ENCODE measurements at places on chromosomes 5 and 9. TPM values are rescaled to one million over a fixed set of nuclear protein-coding genes. Genes with fewer than 3 reads are reported as not detected.

The SETD9 gene
- 7.2 TPM for total RNA-seq

The C9orf50 gene
- not detected for total RNA-seq

The SPINK4 gene
- not detected for total RNA-seq

DNA sequence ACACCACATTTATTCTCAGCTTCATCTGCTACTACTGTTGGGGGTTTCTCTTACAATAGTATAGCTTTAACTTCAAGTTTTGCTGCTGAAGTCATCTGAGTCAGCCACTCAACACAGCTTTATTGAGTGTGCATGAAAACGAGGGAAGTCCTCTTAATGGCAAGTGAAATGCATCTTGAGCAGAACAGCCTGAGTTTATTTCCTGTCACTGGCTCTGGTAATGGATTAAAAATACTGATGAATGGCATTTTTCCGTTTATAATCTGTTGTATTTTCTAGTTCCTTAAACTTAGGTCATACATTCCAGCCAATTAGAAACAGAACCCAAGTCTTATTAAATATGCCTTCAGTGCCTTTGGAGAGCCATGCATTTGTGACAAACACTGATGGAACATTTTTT lies 238.6 kb downstream of the SLF1 start:
- DNase-seq: no peak
- H3K27me3 ChIP-seq: no peaks in the 10 kb centered on the region
- no peak overlapping the region for H3K4me3 ChIP-seq
- no peaks in the 10 kb centered on the region for H3K4me1 ChIP-seq

- no peaks in the 10 kb centered on the region for H3K36me3 ChIP-seq
- H3K4me1 ChIP-seq: no peaks in the 10 kb centered on the region
- no peak overlapping the region for H3K4me3 ChIP-seq
- no peaks in the 10 kb centered on the region for H3K27me3 ChIP-seq
- DNase-seq: no peak
Observed at GRCh38 chr9:26725573-26725972, 167.0 kb downstream of the CAAP1 start.

DNA sequence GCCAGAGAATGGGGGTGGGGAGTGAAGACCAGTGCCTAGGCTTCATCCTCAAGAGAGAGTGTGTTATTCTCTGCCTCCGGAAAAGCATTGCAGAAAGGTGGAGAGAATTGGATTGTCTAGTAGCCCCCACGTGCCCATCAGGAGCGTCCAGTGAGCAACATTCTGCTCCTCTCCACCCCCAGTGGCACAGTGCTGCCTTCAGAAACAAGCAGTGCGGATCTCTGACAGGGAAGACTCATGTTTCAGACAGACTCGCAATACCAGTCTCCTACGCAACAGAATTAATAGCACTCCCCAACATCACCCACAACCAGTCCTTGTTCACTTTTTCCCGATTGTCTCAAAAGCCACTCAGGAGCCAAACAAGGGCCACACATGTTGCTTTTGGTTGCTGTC lies 14.9 kb upstream of the CEL start:
- no peaks in the 10 kb centered on the region for H3K4me1 ChIP-seq
- no peaks in the 10 kb centered on the region for H3K27me3 ChIP-seq
- no peak overlapping the region for H3K4me3 ChIP-seq
- no peak overlapping the region for H3K27ac ChIP-seq
- H3K36me3 ChIP-seq: no peaks in the 10 kb centered on the region

GRCh38 chr9:74107692-74108091 lies 389.4 kb upstream of the RORB start:
- no peaks in the 10 kb centered on the region for H3K4me1 ChIP-seq
- H3K27ac ChIP-seq: no peak overlapping the region
- H3K36me3 ChIP-seq: no peaks in the 10 kb centered on the region
- no peak for DNase-seq
- H3K4me3 ChIP-seq: no peak overlapping the region

DNA sequence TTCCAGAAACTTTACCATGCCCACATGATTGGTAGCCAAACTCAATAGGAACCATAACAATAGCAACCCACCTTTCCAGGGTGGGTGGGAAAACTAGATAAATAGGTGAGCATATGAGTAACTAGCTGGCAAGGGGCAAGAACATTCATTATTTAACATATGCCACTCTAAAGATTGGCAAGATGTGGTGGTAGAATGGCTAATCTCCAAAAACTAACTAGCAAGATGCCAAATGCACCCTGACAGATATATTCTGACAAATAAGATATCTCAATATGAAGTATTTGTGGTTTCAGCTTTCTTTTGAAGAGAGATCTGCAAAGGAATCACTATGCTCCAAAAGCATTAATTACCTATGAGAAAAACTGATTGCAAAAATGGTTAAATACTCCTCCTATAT lies 895.6 kb downstream of the TLE1 start:
- no peaks in the 10 kb centered on the region for H3K36me3 ChIP-seq
- no peaks in the 10 kb centered on the region for H3K4me1 ChIP-seq
- H3K4me3 ChIP-seq: no peak overlapping the region
- no peak for DNase-seq

GRCh38 chr5:145903113-145903512 lies 30.3 kb upstream of the GRXCR2 start:
- no peak overlapping the region for H3K27ac ChIP-seq
- no peak for DNase-seq
- no peak overlapping the region for H3K4me3 ChIP-seq

GRCh38 chr5:121976979-121977378 lies 15.2 kb downstream of the SRFBP1 start:
- no peaks in the 10 kb centered on the region for H3K36me3 ChIP-seq
- H3K27ac ChIP-seq: no peak overlapping the region
- no peak overlapping the region for H3K4me3 ChIP-seq
- no peak for DNase-seq
- no peaks in the 10 kb centered on the region for H3K27me3 ChIP-seq
- H3K4me1 ChIP-seq: no peaks in the 10 kb centered on the region

DNA sequence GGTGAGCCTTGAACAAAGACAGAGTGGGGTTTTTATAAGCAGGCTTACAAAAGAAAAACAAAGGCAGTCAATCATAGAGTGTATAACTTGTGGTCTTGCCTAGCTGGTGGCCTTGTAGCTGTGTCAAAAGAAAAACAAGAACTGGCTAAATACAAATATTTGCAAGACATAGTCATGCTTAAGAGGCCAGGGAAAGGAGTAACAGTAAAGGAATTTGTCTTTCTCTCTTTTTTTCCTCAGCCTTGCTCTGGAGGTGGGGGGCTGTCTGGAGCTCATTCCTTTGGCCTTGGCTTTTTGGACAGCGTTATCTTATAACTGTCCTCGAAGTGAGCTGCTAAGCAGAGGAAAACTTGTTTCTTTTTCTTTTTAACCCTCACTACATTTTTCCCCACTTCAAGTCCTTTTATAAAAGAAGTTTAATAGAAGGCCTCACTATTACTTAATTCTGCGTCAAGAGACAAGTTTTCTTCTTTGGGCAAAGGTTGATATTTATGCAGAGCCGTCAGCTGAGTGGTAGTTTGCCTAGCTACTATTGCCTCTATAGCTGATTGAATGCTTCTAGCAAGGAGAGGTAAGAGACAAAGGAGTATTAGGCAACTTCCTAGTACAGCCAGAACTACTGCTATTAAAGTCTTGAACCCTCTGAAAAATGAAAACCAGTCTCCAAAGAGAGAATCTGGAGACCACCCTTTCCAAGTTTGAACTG lies 14.3 kb downstream of the CEL start:
- no peaks in the 10 kb centered on the region for H3K36me3 ChIP-seq
- H3K4me1 ChIP-seq: no peaks in the 10 kb centered on the region
- no peak for DNase-seq
- H3K27me3 ChIP-seq: no peaks in the 10 kb centered on the region

- H3K4me3 ChIP-seq: no peak overlapping the region
- no peak overlapping the region for H3K27ac ChIP-seq
- no peaks in the 10 kb centered on the region for H3K4me1 ChIP-seq
- no peaks in the 10 kb centered on the region for H3K27me3 ChIP-seq
- no peaks in the 10 kb centered on the region for H3K36me3 ChIP-seq
Observed at GRCh38 chr5:50445296-50445949, 4.3 kb upstream of the EMB start.

- no peaks in the 10 kb centered on the region for H3K27me3 ChIP-seq
- no peaks in the 10 kb centered on the region for H3K36me3 ChIP-seq
- DNase-seq: no peak
- no peaks in the 10 kb centered on the region for H3K4me1 ChIP-seq
- H3K27ac ChIP-seq: no peak overlapping the region
Observed at GRCh38 chr5:175746851-175747250, 89.0 kb downstream of the HRH2 start.

DNA sequence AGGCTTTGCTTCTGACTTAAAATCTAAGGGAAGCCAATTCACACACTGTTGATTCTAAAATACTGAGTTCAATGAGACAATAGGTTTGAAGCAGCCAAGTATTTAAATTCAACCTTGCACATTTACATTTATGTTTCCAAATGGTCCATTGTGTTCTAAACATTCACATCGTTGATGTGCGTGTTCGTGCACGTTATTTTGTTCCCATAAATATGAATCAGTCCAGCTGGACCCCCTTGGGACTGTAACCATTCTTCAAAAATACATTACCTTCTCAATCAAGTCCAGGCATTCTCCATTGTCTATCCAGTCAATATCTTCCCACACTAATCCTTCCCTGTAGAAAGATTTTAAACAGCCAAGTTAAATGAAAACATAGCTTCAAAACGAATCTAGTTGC lies 146.4 kb upstream of the RETREG1 start:
- H3K27ac ChIP-seq: no peak overlapping the region
- no peaks in the 10 kb centered on the region for H3K4me1 ChIP-seq
- no peak for DNase-seq
- H3K36me3 ChIP-seq: no peaks in the 10 kb centered on the region
- H3K4me3 ChIP-seq: no peak overlapping the region

- H3K4me3 ChIP-seq: no peak overlapping the region
- no peaks in the 10 kb centered on the region for H3K36me3 ChIP-seq
- no peaks in the 10 kb centered on the region for H3K4me1 ChIP-seq
Observed at GRCh38 chr9:15227491-15227890, 79.5 kb downstream of the TTC39B start.

GRCh38 chr5:42889311-42889933 lies 77.7 kb upstream of the SELENOP start:
- H3K4me3 ChIP-seq: no peak overlapping the region
- no peaks in the 10 kb centered on the region for H3K36me3 ChIP-seq
- no peaks in the 10 kb centered on the region for H3K4me1 ChIP-seq
- peak; percentile 75 for DNase-seq

GRCh38 chr9:86407022-86407421 lies 52.8 kb upstream of the TUT7 start:
- H3K4me1 ChIP-seq: no peaks in the 10 kb centered on the region
- DNase-seq: peak; percentile 26
- no peaks in the 10 kb centered on the region for H3K36me3 ChIP-seq

DNA sequence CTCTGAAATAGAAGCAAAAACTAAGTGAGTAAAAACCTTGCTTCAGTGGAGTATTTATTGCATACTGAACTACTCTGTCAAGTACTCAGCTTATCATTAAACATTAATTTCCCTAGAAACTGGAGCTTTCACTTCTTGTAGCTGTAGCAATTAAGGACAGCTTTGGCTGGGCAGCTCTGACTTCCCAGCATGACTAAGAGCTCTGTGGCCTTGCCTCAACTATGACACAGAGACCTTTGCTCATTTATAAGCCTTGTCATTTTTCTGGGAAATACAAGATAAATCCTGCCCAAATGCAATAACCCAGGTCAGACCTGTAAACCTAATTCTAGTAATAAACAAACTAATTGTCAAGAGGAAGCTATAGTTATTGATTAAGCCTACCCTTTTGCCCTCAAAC lies 65.4 kb upstream of the STK32A start:
- no peaks in the 10 kb centered on the region for H3K27me3 ChIP-seq
- no peaks in the 10 kb centered on the region for H3K36me3 ChIP-seq
- H3K27ac ChIP-seq: no peak overlapping the region

GRCh38 chr9:130962418-130963316 lies 23.6 kb upstream of the FIBCD1 start:
- no peaks in the 10 kb centered on the region for H3K36me3 ChIP-seq
- H3K4me3 ChIP-seq: no peak overlapping the region
- H3K27me3 ChIP-seq: no peaks in the 10 kb centered on the region

Measured in uterus (tissue), 4 donors.